ENCODE measurements at places on chromosomes 6 and 20.

DNA sequence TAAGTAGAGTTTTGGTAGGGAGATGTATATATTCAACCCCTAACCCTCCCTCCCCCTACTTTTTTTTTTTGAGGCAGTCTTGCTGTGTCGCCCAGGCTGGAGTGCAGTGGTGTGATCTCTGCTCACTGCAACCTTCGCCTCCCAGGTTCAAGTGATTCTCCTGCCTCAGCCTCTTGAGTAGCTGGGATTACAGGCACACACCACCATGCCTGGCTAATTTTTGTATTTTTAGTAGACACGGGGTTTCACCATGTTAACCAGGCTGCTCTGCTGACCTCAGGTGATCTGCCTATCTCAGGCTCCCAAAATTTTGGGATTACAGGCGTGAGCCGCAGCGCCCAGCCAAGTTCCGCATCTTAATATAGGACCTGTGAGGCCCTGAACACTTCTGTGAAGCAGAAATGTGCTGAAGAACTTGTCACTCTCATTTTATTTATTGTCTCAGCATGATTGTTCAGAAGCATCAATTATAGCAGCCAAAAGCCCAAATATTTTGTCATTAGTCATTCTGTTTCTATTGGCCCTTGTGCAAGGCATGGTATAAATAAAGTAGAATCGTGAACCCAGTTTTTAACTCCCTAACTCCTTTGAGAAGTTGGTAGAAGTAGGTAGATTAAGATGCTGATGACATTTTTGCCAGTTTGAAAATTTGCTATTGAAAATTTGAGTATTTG is 19.4 kb downstream of the DSTN start:
- DNase-seq: no peak

GRCh38 chr6:164379795-164380194 is 929.6 kb downstream of the C6orf118 start:
- no peak for DNase-seq

- DNase-seq: no peak
Measured at GRCh38 chr20:45339799-45340198, 8.4 kb downstream of the SDC4 start.

DNA sequence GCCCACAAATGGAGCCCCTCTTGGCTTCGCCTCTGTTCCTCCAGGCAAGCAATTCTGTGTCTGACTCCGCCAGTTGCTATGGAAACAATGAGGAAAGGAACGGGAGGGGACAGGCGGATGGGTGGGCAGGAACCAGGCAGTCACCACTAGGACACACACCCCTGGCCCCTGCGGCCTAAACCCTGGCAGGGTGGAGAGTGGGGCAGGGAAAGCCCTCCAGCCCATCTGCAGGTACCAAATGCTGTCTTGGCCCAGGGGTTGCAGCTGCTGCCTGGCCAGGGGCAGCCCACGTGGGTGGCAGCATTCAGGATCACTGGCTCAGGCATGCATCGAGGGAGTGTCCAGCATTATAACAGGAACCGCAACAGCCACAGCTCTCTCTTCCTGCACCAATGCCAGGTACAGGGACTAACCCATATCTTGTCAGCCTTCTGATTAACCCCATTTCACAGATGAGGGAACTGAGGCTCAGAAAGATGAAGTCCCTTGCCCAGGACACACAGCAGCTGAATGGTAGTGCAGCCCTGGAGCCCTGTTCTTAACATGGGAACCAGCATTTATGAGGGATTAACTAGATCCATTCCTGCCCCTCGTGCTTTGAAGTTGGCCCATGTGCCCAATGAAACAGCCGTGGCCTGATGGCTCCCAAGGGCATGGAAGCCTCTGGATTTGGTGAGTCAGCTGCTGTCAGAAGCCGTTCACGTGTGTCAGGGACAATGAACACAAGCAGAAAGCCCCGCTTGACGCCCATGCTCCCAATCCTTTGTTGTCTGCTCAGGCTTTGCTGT is 66.3 kb downstream of the NOL4L start:
- peak; percentile 72 for DNase-seq

DNA sequence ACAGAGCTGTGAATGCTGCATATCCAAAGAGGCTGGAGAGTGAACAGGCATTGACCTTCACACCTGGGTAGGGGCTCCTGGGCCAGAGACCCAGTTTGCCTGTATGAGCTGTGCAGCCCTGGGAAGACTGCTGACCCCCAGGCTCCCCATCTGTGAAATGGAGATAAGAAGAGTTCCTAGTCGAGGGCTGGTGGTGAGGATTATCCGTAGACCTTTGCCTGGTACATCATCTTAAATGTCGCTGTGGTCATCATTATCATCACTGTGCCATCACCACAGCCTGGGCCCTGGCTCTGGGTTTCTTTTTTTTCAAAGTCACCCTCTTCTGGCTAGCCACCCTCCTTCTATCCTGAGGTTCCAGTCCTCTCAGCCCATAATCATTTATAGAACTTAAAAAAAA is 12.0 kb downstream of the AGPAT4 start:
- no peak for DNase-seq

GRCh38 chr20:24681634-24682495 is 212.4 kb downstream of the SYNDIG1 start:
- no peak for DNase-seq

GRCh38 chr20:49356676-49357075 is 78.8 kb upstream of the ZNFX1 start:
- no peak for DNase-seq
